Immature natural killer cell (primary cell): ENCODE measurements at places on chromosomes 4 and X. TPM values are rescaled to one million over a fixed set of nuclear protein-coding genes. Genes with fewer than 3 reads are reported as not detected.

- no peak overlapping the region for H3K4me3 ChIP-seq
- no peaks in the 10 kb centered on the region for H3K36me3 ChIP-seq
- DNase-seq, result no peak
- H3K4me1 ChIP-seq, result no peaks in the 10 kb centered on the region
- peaks cover 2% of the 10 kb centered on the region for H3K27me3 ChIP-seq
These were observed 102.0 kb upstream of the GATB start for GRCh38 chr4:151862766-151863165.

The HSFX4 gene
- polyA plus RNA-seq, result not detected

DNA sequence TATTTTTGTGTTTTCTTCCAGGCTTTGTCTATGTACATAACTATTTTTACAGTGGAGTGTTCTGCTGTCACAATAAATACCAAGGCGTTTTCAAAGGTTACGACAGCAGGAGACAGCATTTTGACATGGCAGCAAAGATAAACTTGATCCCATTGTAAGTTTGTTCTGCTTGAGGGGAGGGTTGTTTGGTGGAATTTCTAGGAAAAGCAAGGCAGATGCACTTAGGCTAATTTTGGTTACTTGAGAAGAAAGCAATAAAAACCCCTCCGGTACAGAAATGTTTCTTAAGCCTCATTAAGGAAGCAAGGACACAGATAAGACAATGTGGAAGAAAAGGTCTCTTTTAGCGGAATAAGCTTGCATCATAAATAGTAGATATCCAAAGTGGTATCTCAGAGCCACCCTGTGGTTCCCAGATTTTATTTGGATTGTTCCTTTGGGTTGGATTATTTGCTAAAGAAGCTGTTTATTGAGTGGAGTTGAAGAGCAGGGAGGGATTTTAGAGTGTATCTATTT, 54.3 kb downstream of the CLCN5 start:
- no peak overlapping the region for H3K4me3 ChIP-seq
- DNase-seq, result no peak
- H3K4me1 ChIP-seq, result no peaks in the 10 kb centered on the region
- peaks cover 4% of the 10 kb centered on the region for H3K36me3 ChIP-seq
- peaks cover 2% of the 10 kb centered on the region for H3K27me3 ChIP-seq
- H3K27ac ChIP-seq, result no peak overlapping the region

DNA sequence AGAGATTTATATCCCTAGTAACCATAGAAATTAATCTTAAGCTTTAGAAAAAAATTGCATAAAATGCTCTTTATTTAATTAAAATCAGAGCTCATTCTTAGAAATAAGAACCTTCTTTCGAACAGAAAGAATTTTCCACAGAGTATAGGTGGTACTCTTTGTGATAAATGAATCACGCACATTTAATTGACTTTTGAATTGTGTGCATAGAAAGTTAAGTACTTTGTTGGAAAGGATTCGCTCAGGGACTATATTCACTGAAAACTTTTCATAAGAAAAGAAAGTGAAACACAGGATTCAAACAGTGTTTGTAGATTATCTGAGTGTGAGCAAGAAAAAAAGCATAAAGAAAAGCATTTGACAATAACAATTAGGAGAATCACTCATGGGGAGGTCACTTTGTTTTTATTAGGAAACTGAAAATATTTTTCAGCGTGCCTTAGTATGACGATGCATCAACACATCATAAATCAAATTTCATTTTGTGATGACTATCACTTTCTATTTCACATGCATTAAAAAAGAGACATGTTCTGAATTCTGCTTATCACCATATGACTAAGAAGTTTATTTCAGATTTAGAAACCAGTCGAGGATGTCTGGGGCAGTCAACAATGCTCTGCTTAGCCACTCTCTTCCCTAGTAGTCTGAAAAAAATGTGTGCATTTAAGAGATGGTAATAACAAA, 49.5 kb downstream of the STX18 start:
- H3K4me3 ChIP-seq, result no peak overlapping the region
- H3K4me1 ChIP-seq, result peaks cover 5% of the 10 kb centered on the region
- peak overlapping the region; percentile 76 for H3K27ac ChIP-seq
- DNase-seq, result no peak

GRCh38 chr4:137674066-137674465, 141.8 kb upstream of the PCDH18 start:
- no peak overlapping the region for H3K27ac ChIP-seq
- H3K27me3 ChIP-seq, result no peaks in the 10 kb centered on the region
- no peaks in the 10 kb centered on the region for H3K4me1 ChIP-seq
- H3K36me3 ChIP-seq, result no peaks in the 10 kb centered on the region
- no peak overlapping the region for H3K4me3 ChIP-seq
- DNase-seq, result no peak

The CYBB gene
- polyA plus RNA-seq, result 1.2 TPM

The FGD1 gene
- 0.21 TPM for polyA plus RNA-seq

DNA sequence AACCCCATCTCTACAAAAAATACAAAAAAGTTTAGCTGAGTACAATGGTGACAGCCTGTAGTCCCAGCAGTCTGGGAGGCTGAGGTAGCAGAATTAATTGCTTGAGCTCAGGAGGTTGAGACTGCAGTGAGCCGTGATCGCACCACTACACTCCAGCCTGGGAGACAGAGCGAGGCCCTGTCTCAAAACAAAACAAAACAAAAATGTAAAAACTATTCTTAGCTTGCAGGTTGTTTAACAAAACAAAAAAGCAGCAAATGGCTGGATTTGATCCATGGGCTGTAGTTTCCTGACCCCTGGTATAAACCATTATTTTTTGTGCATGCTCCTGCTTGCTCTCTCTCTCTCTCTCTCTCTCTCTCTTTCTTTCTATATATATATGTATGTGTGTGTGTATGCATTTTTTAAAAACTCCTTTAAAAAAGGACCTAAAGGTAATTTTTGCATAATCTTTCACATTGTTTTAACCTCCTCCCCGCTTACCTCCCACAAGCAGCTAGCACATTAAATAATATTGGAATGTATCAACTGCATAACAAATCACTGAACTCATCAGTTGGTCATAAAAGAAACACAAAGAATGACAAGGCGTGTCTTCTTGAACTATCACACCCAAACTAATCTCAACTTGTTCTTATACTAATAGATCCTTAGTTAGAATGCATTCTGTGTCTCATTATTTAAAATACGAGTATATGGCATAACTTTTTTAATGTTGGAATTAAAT, 4.8 kb downstream of the AREG start:
- peaks cover 9% of the 10 kb centered on the region for H3K4me1 ChIP-seq
- H3K27me3 ChIP-seq, result peaks cover 6% of the 10 kb centered on the region
- no peak for DNase-seq
- H3K36me3 ChIP-seq, result peaks cover 12% of the 10 kb centered on the region

DNA sequence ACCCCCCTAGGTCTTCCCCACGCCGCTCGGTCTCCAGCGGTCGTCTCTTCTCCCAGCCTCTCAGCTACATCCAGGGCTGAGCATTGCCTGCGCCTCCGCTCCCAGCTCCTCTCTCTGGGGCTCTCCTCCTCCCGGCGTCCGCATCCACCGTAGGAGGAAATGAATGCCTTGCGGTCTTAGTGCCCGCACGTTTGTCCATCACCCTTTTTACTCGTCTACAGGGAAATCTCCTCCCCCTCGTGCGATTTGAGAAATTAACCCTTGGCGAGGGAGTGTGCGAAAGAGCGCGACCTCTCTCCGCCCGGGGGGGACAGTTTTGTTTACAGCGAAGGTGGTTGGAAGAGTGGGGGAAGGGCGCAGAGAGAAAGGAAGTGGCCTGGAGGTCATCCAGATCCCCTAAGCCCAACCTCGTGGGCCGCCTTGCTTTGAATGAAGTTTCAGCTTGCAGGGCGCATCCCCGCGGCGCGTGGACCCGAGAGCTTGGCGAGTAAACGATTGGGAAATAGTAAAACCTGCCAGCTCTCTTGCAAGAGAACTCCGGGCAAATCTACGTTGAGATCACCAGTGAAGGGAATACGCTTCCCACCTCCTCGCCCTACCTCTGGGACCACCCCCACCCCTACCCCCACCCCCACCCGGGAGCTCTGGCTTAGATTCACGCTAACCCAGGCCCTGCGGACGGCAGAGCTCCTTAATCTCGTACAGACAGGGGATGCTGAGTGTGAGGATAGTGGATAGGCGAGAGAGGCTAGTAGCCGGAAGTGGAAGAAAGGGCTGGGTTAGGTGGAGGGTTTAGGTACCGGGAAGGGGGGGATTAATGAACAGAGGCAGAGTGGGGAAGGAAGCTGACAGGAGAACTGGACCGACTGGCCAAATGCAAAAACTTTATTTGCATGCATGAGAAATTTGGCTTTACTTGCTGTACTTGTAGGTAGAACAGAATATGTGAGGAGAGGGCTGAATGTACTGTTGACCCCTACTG, at the start of gene ELOVL6:
TSS of gene ELOVL6 (minus strand) at position 181 of the 982 bp plus-strand sequence. CDS start 280 bp downstream, outside the sequence.
- DNase-seq, result peak; percentile 53
- H3K27me3 ChIP-seq, result peaks cover 2% of the 10 kb centered on the region
- no peaks in the 10 kb centered on the region for H3K36me3 ChIP-seq
- peak within 1 kb of the TSS; percentile 94 for H3K27ac ChIP-seq
- peaks cover 29% of the 10 kb centered on the region for H3K4me1 ChIP-seq

The ARHGAP6 gene
- polyA plus RNA-seq, result not detected

DNA sequence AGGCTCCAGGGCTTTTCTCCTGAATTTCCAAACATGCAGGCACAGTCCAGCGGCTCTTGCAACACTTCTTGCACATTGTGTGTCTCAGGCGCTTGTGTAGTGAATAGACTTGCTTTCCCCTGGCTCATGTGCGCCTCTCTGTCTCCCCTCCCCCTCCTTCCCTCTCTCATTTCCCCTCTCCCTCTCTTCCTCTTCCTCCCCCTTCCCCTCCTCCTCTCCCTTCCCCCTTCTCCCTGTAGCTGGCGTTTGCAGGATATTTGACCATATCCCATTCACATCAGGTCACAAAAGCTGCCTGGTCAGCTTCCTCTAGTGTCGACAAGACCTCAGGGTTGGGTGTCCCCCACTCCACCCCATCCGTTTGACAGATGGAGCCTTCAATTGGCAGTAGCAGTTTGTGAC, 2.4 kb downstream of the CHST7 start:
- peaks cover 6% of the 10 kb centered on the region for H3K27me3 ChIP-seq
- DNase-seq, result no peak
- no peak overlapping the region for H3K27ac ChIP-seq

GRCh38 chr4:94947681-94948108, 189.9 kb downstream of the BMPR1B start:
- no peak overlapping the region for H3K4me3 ChIP-seq
- no peaks in the 10 kb centered on the region for H3K4me1 ChIP-seq
- no peaks in the 10 kb centered on the region for H3K27me3 ChIP-seq
- H3K27ac ChIP-seq, result no peak overlapping the region
- no peak for DNase-seq
- H3K36me3 ChIP-seq, result no peaks in the 10 kb centered on the region

DNA sequence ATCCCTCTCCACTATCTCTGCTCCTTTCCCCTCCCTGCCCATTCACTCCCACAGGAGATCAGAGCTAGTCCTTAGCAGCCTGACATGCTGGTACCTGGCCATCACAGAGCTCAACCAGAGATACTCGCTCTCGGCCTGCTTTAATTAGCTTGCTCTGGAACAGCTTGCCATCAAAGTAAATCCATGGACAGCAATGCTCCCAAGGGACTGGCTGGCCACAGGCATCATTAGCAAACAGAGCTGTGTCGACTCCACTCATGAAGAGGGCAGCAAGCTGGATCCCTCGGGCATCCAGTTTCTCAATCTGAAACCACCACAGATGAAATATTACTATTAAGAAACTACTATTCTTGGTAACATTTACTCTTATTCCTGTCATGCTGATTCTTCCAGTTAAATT, 43.4 kb upstream of the PHF8 start:
- H3K27me3 ChIP-seq, result no peaks in the 10 kb centered on the region
- H3K36me3 ChIP-seq, result no peaks in the 10 kb centered on the region
- H3K4me1 ChIP-seq, result no peaks in the 10 kb centered on the region
- no peak overlapping the region for H3K27ac ChIP-seq
- DNase-seq, result no peak
- H3K4me3 ChIP-seq, result no peak overlapping the region

GRCh38 chrX:3529466-3530010, 183.1 kb upstream of the MXRA5 start:
- H3K4me3 ChIP-seq, result no peak overlapping the region
- no peaks in the 10 kb centered on the region for H3K36me3 ChIP-seq
- H3K4me1 ChIP-seq, result no peaks in the 10 kb centered on the region
- H3K27ac ChIP-seq, result no peak overlapping the region

GRCh38 chrX:53077207-53078197, 4.7 kb upstream of the TSPYL2 start:
- DNase-seq, result no peak
- peaks cover 11% of the 10 kb centered on the region for H3K4me1 ChIP-seq
- no peak overlapping the region for H3K27ac ChIP-seq

- no peaks in the 10 kb centered on the region for H3K36me3 ChIP-seq
- no peak overlapping the region for H3K27ac ChIP-seq
- H3K4me1 ChIP-seq, result peaks cover 41% of the 10 kb centered on the region
- peaks cover 8% of the 10 kb centered on the region for H3K27me3 ChIP-seq
- no peak overlapping the region for H3K4me3 ChIP-seq
These were observed 50.6 kb downstream of the VGLL1 start for GRCh38 chrX:136582624-136583023.

DNA sequence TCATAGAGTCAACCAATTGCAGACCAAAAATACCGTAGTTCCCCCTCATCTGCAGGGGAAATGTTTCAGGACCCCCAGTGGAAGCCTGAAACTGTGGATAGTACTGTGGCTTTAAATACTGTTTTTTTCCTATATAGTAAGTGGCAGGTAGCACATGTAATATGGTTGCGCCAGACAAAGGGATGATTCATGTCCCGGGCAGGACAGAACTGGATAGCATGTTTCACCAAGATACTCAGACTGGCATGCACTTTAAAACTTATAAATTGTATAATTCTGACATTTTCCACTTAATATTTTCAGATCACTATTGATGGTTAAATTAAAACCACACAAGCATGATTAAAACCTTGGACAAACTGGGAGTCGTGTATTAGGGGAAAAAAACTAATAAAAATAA, 276.3 kb upstream of the AGA start:
- peaks cover 1% of the 10 kb centered on the region for H3K27me3 ChIP-seq
- H3K4me3 ChIP-seq, result no peak overlapping the region
- no peaks in the 10 kb centered on the region for H3K36me3 ChIP-seq
- DNase-seq, result no peak
- no peaks in the 10 kb centered on the region for H3K4me1 ChIP-seq

The ASB9 gene
- polyA plus RNA-seq, result not detected

The SLC16A2 gene
- 0.06 TPM for polyA plus RNA-seq

DNA sequence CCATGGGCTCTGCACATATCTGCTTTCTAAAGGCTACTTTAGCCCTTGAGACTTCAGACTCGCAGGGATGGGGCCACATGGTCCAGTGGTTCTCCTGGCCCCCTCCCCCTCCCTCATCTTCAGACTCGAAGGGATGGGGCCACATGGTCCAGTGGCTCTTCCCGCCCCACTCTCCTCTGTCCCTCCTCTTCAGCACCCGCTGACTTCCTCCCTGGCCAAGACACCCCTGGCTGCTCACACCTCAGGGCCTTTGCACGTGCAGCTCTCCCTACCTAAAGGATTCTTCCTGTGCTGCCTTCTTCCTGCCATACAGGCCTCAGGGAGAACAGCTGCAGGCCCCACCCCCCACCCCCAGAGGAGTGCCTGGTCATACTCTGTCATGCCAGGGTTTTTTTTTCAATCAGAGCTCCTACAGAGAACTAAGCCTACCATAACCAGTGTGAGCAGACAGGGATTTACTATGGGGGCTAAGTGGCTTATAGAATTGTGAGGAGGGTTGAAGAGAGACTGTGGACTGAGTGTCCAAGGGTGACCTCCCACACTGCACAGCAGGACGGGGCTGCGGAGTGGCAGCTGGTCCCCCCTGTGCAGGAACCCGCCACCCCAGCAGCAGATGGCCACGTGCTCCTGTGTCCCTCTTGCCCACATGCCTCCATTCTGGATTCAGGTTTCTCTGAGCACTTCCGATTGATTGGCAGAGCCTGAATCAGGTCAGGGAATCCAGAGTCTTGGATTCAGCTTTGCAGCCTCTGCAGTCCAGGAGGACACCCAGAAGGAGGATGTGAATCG, 6.1 kb upstream of the SPON2 start:
- H3K27ac ChIP-seq, result peak overlapping the region; percentile 86
- H3K36me3 ChIP-seq, result peaks cover 29% of the 10 kb centered on the region
- H3K27me3 ChIP-seq, result peaks cover 22% of the 10 kb centered on the region
- no peak for DNase-seq
- peaks cover 90% of the 10 kb centered on the region for H3K4me1 ChIP-seq
- peak overlapping the region; percentile 63 for H3K4me3 ChIP-seq

The ALB gene
- not detected for polyA plus RNA-seq
